ENCODE measurements at places on chromosomes 13 and 19. TPM values are rescaled to one million over a fixed set of nuclear protein-coding genes. Genes with fewer than 3 reads are reported as not detected.

- no peaks in the 10 kb centered on the region for H3K27me3 ChIP-seq
- H3K4me3 ChIP-seq, result no peak overlapping the region
- peaks cover 33% of the 10 kb centered on the region for H3K36me3 ChIP-seq
- peaks cover 4% of the 10 kb centered on the region for H3K4me1 ChIP-seq
- peak; percentile 59 for DNase-seq
Observed at GRCh38 chr19:1220976-1221903, 15.7 kb downstream of the STK11 start.

DNA sequence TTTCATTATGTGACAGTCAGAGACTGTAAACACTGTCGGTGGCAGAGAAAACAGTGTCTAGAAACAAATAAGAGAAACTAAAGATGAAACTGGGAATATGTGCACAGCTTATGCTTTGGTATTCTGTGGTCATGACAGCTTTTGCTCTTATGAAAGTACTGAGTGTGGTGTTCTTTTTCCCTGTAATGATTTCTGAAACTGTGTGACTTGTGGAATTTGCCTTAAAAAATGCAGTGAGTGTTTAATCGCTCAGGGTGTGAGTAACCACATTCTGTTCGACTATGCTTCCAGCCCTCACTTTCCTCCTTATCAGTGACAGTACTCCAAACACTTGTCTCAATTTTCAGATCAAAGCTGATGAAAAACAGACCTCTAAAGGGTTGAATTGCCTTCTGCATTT lies 66.9 kb upstream of the DIAPH3 start:
- peak; percentile 83 for DNase-seq
- no peaks in the 10 kb centered on the region for H3K27me3 ChIP-seq

DNA sequence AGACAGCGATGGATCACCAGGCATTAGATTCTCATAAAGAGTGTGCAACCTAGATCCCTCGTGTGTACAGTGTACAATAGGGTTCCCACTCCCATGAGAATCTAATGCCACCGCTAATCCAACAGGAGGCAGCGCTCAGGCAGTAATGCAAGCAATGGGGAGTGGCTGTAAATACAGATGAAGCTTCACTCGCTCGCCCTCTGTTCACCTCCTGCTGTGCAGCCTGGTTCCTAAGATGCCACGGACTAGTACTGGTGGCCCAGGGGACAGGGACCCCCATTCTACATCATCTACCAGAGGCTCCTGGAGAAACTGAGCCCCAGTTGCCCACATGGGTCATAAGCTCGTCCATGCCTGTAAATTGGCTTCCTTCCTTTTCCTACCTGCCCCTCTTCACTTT lies 8.0 kb downstream of the CLEC4M start:
- no peaks in the 10 kb centered on the region for H3K27me3 ChIP-seq
- DNase-seq, result no peak
- no peaks in the 10 kb centered on the region for H3K36me3 ChIP-seq
- H3K27ac ChIP-seq, result no peak overlapping the region
- no peaks in the 10 kb centered on the region for H3K4me1 ChIP-seq

GRCh38 chr13:27130223-27130978 lies 41.2 kb downstream of the USP12 start:
- H3K36me3 ChIP-seq, result no peaks in the 10 kb centered on the region
- no peaks in the 10 kb centered on the region for H3K27me3 ChIP-seq
- H3K4me3 ChIP-seq, result no peak overlapping the region
- H3K27ac ChIP-seq, result no peak overlapping the region
- H3K4me1 ChIP-seq, result peaks cover 2% of the 10 kb centered on the region
- DNase-seq, result peak; percentile 76

DNA sequence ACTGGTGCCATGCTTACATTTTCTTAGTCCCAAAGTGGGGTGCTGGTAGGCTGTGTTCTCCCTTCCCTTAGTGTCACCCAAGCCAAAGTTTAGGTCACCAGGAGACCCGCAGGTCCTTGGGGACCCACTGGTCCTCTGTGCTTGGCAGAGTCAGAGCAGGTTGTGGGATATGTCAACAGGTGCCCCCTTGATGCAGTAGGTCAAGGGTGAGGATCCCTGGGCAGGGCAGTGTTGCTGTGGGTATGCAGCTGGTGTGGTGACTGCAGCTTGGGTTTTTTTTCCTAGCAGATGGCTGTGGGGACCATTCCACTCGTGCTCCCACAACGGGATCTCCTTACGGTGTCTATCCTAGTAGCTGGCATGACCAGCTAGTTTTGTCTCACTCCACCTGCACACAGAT lies 23.7 kb downstream of the NHLRC3 start:
- no peaks in the 10 kb centered on the region for H3K27me3 ChIP-seq
- no peaks in the 10 kb centered on the region for H3K4me1 ChIP-seq
- DNase-seq, result no peak
- no peaks in the 10 kb centered on the region for H3K36me3 ChIP-seq
- H3K4me3 ChIP-seq, result no peak overlapping the region
- no peak overlapping the region for H3K27ac ChIP-seq

DNA sequence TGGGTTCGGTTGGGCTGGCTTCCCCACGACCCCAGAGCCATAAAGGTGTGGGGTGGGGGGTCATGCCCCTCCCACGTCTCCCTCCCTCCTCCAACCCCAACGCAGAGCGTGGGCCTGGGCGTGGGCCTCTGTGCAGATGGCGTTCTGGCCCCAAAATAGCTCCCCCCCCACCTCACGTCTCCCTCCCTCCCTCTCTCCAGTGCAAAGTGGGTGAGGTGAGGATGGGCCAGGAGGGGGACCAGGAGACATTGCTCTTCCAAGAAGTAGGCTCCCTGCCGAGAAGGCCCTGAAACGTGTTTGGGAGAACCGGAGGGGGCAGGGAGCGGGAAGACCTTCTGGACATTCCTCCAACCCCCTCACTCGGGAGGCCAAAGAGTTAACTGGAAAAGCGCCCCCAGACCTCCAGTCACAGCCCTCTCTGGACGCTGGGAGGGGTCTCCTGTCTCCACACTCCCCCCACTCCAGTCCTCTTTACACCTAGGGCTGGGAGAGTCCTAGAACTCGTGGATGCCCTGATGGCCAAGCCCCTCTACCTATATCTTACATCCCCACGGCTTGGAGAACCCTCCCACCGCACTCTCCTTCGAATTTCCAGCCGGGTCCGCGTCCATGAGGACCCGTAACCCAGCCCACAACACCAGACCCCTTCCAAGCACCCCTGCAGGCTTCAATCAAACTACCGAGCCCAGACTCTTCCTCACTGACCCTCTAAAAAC lies 855 bp downstream of the UNC13A start:
- DNase-seq, result no peak
- peaks cover 3% of the 10 kb centered on the region for H3K4me1 ChIP-seq
- no peak overlapping the region for H3K4me3 ChIP-seq
- no peak overlapping the region for H3K27ac ChIP-seq
- peaks cover 17% of the 10 kb centered on the region for H3K27me3 ChIP-seq

GRCh38 chr19:13102666-13103580 lies at the start of gene LYL1:
Gene LYL1 (minus strand): TSS chr19:13102858. CDS start chr19:13101171, 1,687 bp downstream.
- H3K27ac ChIP-seq, result peak within 1 kb of the TSS; percentile 31
- peaks cover 17% of the 10 kb centered on the region for H3K36me3 ChIP-seq
- H3K4me1 ChIP-seq, result peaks cover 3% of the 10 kb centered on the region
- no peak within 1 kb of the TSS for H3K4me3 ChIP-seq

DNA sequence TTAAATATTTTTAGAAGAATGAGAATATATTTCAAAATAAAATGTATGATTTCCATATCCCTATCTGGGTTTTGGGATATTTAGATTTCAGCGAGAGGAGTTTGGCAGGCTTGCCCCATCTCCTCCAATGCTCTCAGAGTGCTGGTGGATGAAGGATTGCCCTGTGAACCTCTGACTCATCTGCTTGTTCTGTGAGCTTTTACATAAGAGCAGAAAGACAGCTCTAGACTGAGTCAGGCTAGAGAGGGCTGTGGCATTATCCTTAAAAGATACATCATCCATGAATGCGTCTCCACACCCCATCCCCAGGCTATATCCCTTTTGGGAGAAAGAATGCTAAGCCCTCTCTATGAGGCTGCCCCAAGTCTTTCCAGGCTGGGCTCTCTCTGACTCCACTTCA lies 190.6 kb downstream of the TUBA3C start:
- H3K4me3 ChIP-seq, result no peak overlapping the region
- H3K27me3 ChIP-seq, result no peaks in the 10 kb centered on the region
- H3K27ac ChIP-seq, result no peak overlapping the region
- DNase-seq, result no peak
- H3K4me1 ChIP-seq, result no peaks in the 10 kb centered on the region

DNA sequence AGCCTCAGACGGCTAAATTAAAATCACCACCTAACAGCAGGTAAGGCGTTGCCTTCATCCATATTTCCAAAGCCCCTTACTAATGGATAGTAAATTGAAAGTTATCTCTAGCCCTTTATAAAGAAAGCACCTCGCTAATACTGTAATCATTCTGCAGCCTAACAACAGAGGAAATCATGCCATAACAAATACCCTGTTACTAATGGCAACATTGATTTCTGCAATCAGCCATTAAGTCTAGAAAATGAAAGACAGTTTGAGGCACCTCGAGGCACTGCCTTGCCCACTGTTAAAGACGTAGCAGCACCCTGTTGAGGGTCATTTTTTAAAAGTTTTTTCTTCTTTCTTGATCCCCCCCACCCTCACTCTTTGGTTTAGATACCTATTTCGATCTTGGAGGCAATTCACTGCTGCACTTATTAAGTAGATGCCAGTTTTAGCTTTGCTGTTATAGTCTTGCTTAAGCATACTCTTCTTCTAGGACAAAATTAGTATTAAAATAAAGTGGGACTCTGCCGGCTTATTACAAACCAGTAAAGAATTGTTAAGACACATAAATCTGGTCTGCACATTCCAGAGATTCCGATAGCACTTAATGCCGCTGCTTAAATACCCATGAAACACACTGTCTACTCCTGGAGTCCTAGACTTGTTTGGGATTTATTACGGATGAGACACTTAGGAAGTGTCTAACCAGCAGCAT lies 74.8 kb downstream of the ZNF536 start:
- H3K4me1 ChIP-seq, result no peaks in the 10 kb centered on the region
- H3K27me3 ChIP-seq, result no peaks in the 10 kb centered on the region
- H3K36me3 ChIP-seq, result no peaks in the 10 kb centered on the region
- no peak for DNase-seq

DNA sequence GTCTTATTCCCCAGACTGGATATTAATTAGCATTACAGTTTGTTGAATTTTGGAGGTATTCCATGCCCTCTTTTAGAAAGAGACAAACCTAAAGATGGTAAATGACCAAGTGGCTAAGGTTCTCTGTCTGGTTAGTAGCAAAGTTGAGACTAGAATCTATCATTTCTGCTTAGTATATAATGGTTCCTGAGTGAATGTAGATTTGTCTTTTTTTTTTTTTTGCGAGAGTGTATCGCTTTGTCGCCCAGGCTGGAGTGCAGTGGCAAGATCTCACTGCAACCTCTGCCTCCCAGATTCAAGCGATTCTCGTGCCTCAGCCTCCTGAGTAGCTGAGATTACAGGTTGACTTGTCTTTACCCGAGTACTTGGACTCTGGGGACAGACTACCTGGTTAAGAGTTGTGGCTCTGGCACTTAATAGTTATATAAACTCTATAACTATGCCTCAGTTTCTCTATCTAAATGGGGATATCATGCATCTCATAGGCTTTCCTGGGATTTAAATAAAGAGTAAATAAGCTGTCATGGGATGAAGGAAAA lies 2.7 kb downstream of the NAA16 start:
- peaks cover 7% of the 10 kb centered on the region for H3K4me1 ChIP-seq
- no peaks in the 10 kb centered on the region for H3K27me3 ChIP-seq
- H3K27ac ChIP-seq, result peak overlapping the region; percentile 1
- no peak for DNase-seq
- no peaks in the 10 kb centered on the region for H3K36me3 ChIP-seq
- H3K4me3 ChIP-seq, result peak overlapping the region; percentile 99

DNA sequence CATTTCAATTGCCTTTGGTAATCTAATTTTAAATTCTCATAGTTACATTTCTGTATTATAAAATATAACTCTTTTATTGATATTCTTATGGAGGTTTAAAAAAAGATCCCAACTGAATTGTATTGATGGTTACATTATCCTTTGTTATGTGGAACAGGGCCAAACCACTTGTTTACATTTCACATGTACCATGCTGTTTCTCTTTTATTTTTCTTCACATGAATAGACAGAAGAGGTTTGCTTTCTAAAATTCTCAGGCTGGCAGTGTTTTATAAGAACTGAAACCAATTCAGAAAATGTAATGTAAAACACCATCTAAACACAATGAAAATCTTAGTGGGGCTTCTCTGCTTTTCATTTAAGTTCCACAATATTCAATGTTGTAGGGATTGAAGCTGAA lies 122.5 kb downstream of the GPC5 start:
- H3K27me3 ChIP-seq, result no peaks in the 10 kb centered on the region
- H3K27ac ChIP-seq, result no peak overlapping the region
- no peak overlapping the region for H3K4me3 ChIP-seq
- no peak for DNase-seq
- H3K36me3 ChIP-seq, result no peaks in the 10 kb centered on the region

DNA sequence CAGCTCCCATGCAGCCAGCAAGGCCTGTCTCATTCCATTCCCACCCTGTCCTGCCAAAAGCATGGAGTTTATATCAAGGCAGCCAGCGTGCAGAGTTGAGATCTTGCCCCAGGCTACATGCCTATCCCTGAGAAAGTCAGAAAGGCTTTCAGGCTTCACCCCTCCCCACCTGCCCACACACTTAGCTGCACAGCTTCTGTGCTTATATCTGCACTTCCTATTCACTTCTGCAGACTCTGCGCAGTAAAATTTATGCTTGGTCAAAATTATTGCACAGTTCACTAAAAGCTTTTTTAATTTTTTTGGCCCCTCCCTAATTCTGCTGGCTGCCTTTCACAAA lies 12.5 kb upstream of the ZNF675 start:
- no peaks in the 10 kb centered on the region for H3K4me1 ChIP-seq
- H3K27ac ChIP-seq, result no peak overlapping the region
- H3K4me3 ChIP-seq, result no peak overlapping the region
- no peak for DNase-seq

GRCh38 chr13:50758796-50759195 lies 84.7 kb downstream of the DLEU7 start:
- no peak overlapping the region for H3K4me3 ChIP-seq
- peak; percentile 37 for DNase-seq
- H3K4me1 ChIP-seq, result no peaks in the 10 kb centered on the region
- no peak overlapping the region for H3K27ac ChIP-seq
- H3K36me3 ChIP-seq, result no peaks in the 10 kb centered on the region
- H3K27me3 ChIP-seq, result peaks cover 11% of the 10 kb centered on the region

GRCh38 chr19:1592755-1593500 lies at the start of gene MBD3:
Gene MBD3 (minus strand): TSS chr19:1592865. CDS start chr19:1592631, 234 bp downstream.
- peak; percentile 95 for DNase-seq
- peaks cover 9% of the 10 kb centered on the region for H3K36me3 ChIP-seq
- peak within 1 kb of the TSS; percentile 81 for H3K4me3 ChIP-seq
- peaks cover 9% of the 10 kb centered on the region for H3K4me1 ChIP-seq
- H3K27me3 ChIP-seq, result no peaks in the 10 kb centered on the region

- no peaks in the 10 kb centered on the region for H3K36me3 ChIP-seq
- no peaks in the 10 kb centered on the region for H3K27me3 ChIP-seq
- DNase-seq, result no peak
- no peak overlapping the region for H3K4me3 ChIP-seq
Observed at GRCh38 chr13:79973533-79973963, 367.4 kb downstream of the SPRY2 start.

MADCAM1 gene
- total RNA-seq, result 0.26 TPM

TNFSF13B gene
- 5.4 TPM for total RNA-seq

R3HDM4 gene
- total RNA-seq, result 13.2 TPM

NACC1 gene
- 24.7 TPM for total RNA-seq

LSR gene
- total RNA-seq, result 0.26 TPM

ZNF211 gene
- total RNA-seq, result 11.6 TPM
